Chondrocyte (in vitro differentiated cells): ENCODE measurements at places on chromosomes 13 and 19. TPM values are rescaled to one million over a fixed set of nuclear protein-coding genes. Genes with fewer than 3 reads are reported as not detected.

DNA sequence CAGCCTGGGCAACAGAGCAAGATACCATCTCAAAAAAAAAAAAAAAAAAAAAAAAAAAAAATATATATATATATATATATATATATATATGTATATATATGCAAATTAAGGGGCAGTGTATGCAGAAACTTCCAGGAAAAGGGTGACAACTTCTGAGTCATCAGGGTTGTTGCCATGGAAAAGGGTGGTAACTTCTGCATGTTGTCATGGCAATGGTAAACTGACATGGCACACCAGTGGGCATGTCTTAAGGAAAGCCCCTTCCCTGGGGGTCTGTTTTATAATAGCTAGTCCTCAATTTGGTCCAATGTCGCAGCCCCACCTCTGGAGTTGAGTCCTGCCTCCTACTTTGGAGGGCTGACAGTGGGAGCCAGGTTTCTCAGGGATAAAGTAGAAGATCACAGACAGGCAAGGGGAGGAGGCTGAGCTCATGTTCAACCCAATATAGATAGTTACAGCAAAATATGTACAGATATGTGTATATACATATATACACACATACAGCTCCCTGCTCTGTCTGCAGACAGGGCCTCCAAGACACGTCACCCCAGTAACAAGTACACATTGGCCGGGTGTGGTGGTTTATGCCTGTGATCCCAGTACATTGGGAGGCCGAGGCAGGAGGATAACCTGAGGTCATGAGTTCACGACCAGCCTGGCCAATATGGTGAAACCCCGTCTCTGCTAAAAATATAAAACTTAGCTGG lies 7.2 kb upstream of the FCHO1 start:
- H3K4me3 ChIP-seq, result no peak overlapping the region
- H3K27ac ChIP-seq, result no peak overlapping the region
- DNase-seq, result no peak
- no peaks in the 10 kb centered on the region for H3K36me3 ChIP-seq
- peaks cover 3% of the 10 kb centered on the region for H3K4me1 ChIP-seq

- no peak overlapping the region for H3K27ac ChIP-seq
- no peak overlapping the region for H3K4me3 ChIP-seq
- DNase-seq, result no peak
- H3K4me1 ChIP-seq, result no peaks in the 10 kb centered on the region
- no peaks in the 10 kb centered on the region for H3K36me3 ChIP-seq
These were observed 306.0 kb downstream of the GPC5 start for GRCh38 chr13:91704398-91704797.

DNA sequence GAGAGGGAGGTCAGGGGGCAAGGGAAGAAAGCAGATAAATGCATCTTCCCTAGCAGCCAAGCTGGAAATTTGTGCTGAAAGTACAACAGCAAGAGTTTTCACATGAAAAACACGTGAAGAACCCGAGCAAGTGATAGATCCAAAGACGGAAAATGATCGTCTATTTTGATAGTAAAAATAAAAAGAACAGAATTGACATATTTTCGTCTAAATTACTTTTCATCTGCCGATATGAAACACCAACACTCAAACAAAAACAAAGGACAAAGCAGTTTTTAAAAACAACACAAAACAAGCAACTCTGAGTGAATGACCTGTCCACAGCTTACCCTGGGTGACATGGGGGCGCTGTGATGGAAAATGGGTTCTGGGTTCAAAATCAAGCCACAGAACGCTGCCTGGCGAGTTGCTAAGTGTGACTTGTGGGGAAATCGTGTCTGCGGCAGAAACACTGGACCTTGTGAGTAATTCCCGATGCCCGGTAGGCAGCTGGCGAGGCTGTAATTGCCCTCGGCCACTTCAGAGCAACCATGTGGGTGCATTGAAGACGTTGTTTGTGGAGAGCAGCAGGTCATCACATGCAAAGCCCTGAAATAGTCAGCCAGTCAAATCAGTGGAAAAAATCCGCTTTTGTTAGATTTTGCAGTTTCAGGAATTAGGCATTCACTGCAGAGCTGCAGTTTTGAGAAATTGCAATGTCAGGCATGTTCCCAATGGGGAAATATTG lies 7.4 kb downstream of the SOX1 start:
- DNase-seq, result no peak
- H3K4me1 ChIP-seq, result peaks cover 10% of the 10 kb centered on the region
- peaks cover 4% of the 10 kb centered on the region for H3K36me3 ChIP-seq

DNA sequence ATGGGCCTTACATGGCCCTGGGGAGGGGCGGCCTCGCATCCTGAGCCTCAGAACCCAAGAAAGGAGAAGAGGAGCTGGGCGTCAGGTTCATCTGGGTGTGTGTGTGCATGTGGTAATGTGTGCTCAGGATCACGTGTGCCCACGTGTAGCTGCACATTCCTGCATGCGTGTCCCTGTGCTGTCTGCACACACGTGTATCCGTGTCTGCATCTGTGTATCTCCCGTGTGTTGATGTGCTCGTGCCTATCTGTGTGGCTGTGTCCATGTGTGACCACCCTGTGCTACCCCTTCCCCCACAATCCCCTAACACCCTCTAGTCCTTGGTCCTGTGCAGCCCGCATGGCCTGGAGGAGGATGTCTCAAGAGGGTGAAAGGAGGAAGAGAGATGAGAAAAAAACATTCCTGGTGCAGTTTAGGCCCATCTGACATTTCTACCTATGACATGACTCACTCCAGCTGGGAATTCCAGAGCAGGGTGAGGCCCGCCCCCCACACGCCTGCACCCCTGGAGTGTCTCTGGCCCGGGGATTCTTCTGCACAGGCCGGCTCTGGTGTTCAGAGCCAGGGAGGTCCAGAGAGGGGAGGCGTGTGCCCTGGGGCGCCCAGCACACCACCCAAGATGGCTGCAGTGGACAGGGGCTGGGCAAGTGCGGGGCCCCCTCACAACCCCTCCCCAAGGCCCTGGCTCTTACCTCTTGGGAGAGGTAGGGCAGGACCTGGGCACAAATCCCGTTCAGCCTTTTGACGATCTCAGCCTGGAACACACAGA lies 7.1 kb downstream of the TLE5 start:
- H3K27me3 ChIP-seq, result no peaks in the 10 kb centered on the region
- peaks cover 18% of the 10 kb centered on the region for H3K36me3 ChIP-seq
- DNase-seq, result no peak
- H3K4me1 ChIP-seq, result peaks cover 13% of the 10 kb centered on the region
- H3K27ac ChIP-seq, result peak overlapping the region; percentile 54

DNA sequence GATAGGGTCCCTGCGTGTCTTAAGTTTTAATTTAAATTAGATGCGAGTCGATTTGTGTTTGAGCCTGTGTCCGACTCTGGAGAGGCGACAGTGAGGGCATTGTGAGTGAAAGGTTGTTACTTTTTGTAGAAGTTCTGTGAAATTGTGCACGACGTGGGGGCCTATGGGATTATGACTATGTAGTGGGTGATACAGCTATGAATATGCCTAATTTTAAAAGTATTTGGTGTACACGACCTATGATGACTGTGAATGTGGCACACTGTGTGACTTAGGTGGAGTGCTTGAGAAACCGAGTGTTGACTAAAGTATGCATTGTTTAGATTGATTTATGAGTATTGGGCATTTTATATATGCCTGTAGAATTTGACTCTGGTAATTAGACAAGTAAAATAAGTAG lies 646 bp downstream of the ZNF567 start:
- H3K27me3 ChIP-seq, result no peaks in the 10 kb centered on the region
- DNase-seq, result no peak
- H3K36me3 ChIP-seq, result peaks cover 31% of the 10 kb centered on the region

Gene GNG8
- total RNA-seq, result not detected in 3 replicates
